ENCODE measurements at places on chromosomes 6 and 20.

GRCh38 chr6:128479048-128479666, 41.2 kb downstream of the PTPRK start:
- DNase-seq, result no peak

GRCh38 chr6:155188707-155189496, 74.9 kb upstream of the CLDN20 start:
- DNase-seq, result no peak

DNA sequence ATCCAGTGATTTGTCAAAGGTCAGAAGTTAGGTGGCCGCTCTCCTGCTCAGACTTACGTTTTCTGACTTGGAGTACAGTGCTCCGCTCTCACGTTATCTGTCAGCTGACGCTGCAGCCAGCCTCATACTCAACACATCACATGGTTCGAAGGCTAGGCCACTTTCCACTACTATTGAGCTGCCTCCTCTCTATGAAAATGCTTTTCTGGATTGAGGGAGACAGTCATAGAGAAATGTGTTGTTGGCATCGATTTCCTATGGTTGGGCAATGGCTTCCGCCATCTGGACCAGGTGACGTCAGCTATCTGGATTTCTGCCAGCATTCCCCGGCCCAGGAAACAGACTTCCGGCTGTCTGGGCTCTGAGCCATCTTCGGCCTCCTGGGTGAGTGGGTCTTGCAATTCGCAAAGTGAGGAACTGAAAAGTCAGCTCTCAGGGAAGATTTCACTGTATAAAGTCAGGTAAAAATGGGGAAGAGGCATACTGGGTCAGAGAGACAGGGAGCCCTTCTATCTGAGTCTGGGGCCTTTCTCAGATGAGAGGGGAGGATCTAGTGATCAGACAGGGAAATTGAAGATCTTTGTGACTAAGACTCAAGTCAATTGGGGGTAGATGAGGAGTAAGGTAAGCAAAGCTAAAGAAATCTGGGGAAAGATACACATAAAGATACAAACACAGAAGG, 37.5 kb upstream of the IER3 start:
- no peak for DNase-seq

- DNase-seq, result no peak
Measured at GRCh38 chr6:53280207-53280606, 68.5 kb downstream of the ELOVL5 start.

DNA sequence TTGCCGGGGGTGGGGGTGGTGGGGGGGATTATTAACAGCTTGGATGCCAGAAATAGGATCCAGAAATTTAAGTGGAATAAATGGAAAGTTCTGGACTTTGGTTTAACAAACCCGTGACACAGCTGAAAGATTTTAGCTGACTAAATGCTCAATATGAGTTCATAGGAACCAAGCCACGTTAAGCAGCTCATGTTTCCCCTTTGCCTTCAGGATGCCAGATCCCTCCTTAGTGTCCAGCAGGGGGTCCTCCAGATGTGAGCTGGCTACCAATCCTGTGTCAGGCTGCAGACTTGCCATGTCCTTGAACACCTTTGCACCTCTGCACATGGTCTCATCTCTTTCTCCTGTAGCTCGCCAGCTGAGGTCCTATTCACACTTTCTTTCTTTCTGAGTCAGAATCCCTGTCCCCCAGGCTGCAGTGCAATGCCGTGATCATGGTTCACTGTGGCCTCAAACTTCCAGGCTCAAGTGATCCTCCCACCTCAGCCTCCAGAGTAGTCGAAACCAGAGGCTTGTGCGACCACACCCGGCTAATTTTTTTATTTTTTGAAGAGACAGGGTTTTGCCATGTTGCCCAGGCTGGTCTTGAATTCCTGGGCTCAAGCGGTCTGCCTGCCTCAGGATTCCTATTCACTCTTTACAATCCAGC, 133.3 kb upstream of the ARMC2 start:
- no peak for DNase-seq

DNA sequence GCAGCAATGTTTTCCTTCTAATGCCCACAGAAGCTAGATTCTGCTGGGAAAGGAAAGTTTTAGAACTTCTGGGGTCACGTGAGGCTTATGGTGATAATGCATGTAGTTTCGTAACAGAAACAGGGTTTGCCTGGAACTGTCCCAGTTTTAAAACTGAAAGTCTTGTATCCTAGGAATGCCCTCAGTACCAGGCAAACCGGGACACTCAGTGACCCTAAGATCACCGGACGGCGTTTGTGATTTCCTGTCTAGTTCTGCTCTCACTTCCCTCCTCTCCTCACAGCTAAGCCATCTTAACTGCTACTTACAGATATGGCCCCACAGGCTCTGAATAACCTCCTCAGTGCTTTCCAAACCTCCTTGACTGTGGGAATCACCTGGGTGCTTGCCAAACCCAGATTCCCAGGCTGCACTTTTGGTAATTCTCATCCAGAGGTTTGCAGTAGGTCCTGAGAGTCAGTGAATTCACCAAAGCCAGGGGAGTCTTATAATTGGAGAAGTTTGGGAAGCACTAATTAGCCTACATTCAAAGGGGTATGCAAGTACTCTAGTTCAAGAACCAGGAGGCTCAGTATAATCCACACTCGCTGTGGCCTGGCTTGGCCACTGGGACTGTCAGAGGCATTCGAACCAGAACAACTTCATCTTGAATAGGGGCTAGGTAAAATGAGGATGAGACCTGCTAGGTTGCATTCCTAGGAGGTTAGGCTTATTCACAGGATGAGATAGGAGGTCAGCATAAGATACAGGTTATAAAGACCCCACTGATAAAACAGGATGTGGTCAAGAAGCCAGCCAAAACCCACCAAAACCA, 231.6 kb upstream of the MYLIP start:
- DNase-seq, result no peak

GRCh38 chr20:52859156-52859876, 112.8 kb upstream of the TSHZ2 start:
- DNase-seq, result no peak

Data from GM18507 (cell line).